Osteoblast (primary cell): ENCODE measurements at places on chromosomes 4 and X. TPM values are rescaled to one million over a fixed set of nuclear protein-coding genes. Genes with fewer than 3 reads are reported as not detected.

DNA sequence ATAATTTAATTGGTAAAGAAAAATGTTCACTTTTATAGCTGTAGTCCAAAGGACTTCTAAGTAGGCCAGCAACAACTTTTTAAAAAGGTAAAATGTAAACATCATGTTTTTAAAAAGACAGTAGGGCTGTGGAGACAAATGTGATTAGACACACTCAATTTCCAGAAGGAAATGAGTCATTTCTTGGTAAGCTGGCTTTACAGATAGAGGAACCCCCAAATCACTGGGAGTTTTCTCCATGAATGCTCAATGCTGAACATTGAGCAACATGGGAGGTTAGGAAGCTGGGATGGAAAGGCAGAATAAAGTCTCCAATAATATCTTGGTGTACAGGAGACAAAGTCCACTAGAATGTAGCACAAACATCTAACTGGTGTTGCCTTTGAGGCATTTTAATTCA is 121.3 kb downstream of the NWD2 start:
- H3K27ac ChIP-seq, result no peak overlapping the region
- H3K4me3 ChIP-seq, result no peak overlapping the region
- no peak for DNase-seq
- H3K36me3 ChIP-seq, result no peaks in the 10 kb centered on the region

GRCh38 chrX:17669458-17669857 is 67.8 kb upstream of the SCML1 start:
- no peak for DNase-seq
- no peak overlapping the region for H3K4me3 ChIP-seq
- no peak overlapping the region for H3K27ac ChIP-seq
- no peaks in the 10 kb centered on the region for H3K27me3 ChIP-seq

DNA sequence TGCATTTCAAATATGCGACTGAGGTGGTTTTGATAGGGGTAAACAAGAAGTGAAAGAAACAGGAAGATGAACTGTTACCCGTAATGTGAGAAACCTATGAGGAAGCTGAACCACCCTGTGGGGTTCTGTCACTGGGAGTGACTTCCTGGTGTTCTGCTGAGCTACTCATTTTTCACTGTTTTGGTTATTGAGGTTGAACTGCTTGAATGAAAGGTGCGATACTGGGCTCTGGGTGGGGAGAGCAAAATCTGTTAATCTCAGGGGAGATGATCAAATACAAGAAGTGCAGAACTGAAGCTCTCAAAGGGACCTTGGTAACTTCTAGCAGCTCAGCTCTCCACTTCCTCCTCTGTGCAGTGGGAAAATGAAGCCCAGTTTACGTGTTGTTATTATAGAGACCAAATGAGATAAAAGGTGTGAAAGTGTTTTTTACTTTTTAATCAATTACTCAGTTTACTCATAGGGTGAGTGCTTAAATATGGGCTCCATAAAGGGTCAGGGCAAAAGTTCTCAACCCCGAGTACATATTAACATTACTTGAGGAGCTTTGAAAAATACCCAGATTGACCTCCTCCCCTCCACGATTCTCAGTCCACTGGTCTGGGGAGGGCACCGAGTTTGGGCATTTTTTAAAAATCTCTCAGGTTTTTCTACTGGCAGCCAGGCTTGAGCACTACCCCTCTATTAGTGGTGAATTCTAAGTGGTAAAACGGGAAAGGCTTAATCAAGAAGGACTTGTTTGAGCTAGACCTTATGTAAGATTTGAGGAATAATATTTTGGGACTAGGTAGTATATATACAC is 66.7 kb downstream of the COQ2 start:
- H3K36me3 ChIP-seq, result no peaks in the 10 kb centered on the region
- no peaks in the 10 kb centered on the region for H3K4me1 ChIP-seq
- DNase-seq, result no peak
- H3K4me3 ChIP-seq, result no peak overlapping the region

SCRG1 gene
- 0.88 and 7.6 TPM in 2 replicates for total RNA-seq

RIPPLY1 gene
- total RNA-seq, result not detected in 2 replicates
